ENCODE measurements at places on chromosomes 16 and 17. TPM values are rescaled to one million over a fixed set of nuclear protein-coding genes. Genes with fewer than 3 reads are reported as not detected.

DNA sequence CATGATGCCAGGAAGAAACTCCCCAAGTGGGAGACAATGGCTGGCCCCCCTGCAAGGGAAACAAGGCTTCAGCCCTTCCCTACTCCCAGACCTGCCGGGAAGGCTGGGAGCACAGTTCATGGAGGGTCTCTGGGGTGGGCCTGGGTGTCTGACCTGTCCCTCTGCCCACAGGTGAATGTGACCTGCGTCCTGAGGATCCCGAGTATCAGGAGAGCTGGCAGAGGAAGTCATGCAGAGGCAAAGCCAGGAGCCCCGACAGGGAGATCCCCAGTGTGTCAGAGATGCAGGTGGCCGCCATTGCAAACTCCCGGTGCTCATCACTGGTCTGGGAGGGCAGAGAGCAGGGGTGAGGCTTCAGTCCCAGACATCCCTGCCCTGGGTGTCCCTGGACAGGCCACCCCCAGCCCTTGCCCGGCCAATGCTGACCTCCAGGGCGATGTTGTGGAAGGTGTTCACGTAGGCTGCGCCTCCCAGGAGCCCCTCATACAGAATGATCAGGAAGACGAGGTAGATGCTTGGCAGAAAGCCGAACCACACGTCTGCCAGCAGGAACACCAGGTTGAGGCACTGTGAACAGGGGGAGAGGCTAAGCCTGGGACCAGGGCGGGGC, 5.3 kb upstream of the NPIPB7 start:
- no peaks in the 10 kb centered on the region for H3K27me3 ChIP-seq
- H3K4me1 ChIP-seq, result no peaks in the 10 kb centered on the region
- H3K36me3 ChIP-seq, result peaks cover 11% of the 10 kb centered on the region
- no peak overlapping the region for H3K4me3 ChIP-seq

Gene OSGIN1
- total RNA-seq, result 2.5 TPM

Gene RPL27
- total RNA-seq, result 747 TPM

Gene PRSS36
- not detected for total RNA-seq

Gene CENPX
- 25.1 TPM for total RNA-seq

DNA sequence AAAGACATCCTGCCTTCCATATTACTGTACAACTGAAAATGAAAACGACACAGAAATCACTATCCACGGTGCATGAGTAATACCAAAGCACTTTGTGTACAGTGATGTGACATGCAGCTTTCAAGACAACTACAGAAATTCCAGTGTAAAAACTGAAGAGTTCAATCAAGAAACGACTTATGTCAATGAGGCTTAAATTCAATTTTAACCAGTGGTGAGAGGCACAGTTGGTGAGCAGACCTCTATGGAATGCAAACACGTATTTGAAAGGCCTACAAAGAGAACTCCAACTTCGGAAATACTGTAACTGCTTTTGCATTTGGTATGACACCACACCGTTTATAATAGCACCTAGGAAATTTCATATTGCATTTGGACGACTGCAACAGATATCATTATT, 87.6 kb downstream of the USP31 start:
- no peak for DNase-seq
- peaks cover 6% of the 10 kb centered on the region for H3K36me3 ChIP-seq
- H3K27me3 ChIP-seq, result peaks cover 3% of the 10 kb centered on the region
- H3K27ac ChIP-seq, result no peak overlapping the region
- H3K4me1 ChIP-seq, result peaks cover 8% of the 10 kb centered on the region

Gene QRICH2
- 4.7 TPM for total RNA-seq

Gene ATP2C2
- not detected for total RNA-seq

Gene ALOX12B
- total RNA-seq, result not detected

Gene WFIKKN1
- 0.47 TPM for total RNA-seq

DNA sequence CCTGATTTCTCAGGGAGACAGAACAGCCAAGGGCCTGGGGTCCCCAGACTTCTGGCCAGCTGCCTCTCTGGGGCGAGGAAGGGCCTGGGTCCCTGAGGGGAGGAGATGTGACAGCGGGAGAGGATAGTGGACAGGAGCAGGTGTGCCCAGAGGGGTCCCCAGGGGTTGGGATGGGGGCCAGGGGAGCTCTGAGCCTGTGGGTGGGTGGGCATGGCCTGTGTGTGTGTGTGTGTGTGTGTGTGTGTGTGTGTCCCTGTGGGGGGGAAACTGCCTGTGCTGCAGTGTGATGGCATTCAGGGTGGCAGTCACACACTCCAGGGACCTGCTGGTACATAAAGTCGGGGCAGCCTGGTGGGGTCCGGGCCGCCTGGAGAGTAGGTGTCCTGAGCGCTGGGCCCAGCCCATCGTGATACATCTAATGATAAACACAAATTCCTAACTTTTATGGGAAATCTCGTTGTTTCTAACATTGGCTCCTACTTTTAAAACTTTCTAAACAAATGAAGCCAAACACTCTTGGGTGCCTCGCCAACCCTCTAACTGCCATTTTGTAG, 1.4 kb downstream of the ITGB4 start:
- no peak overlapping the region for H3K27ac ChIP-seq
- peaks cover 7% of the 10 kb centered on the region for H3K27me3 ChIP-seq
- no peak overlapping the region for H3K4me3 ChIP-seq

DNA sequence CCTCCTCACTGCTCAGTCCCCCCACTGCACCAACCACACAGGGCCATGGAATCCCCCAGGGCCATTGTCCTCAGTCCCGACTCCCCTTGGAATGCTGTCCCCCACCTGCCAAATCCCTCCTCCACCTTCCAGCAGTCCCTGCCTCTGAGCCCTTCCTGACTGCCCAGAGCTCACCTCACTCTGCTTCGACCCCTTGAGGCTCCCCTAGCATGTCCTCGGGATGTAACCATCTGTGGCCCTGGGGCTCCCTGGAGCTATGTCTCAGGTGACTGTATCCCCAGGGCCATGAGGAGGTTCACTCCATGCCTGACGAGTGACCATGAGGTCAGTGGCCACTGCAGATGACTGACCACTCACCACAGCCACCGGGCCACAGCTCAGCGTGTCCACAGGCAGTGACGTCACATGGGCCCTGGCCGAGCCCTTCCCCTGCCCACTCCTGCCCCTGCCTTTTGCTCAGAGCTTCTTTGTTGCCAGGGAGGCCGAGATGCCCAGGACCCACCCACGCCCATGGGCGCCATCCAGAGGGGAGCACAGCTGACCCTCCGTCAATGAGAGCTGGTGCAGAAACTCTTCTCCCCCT, 7.7 kb upstream of the PIEZO1 start:
- H3K4me3 ChIP-seq, result no peak overlapping the region
- H3K4me1 ChIP-seq, result peaks cover 14% of the 10 kb centered on the region
- H3K27me3 ChIP-seq, result no peaks in the 10 kb centered on the region
- H3K36me3 ChIP-seq, result no peaks in the 10 kb centered on the region
- no peak overlapping the region for H3K27ac ChIP-seq

Gene TERB1
- total RNA-seq, result not detected

GRCh38 chr17:80195671-80196529, 24.2 kb downstream of the SGSH start:
- peaks cover 2% of the 10 kb centered on the region for H3K27me3 ChIP-seq
- no peak for DNase-seq
- H3K4me3 ChIP-seq, result no peak overlapping the region

DNA sequence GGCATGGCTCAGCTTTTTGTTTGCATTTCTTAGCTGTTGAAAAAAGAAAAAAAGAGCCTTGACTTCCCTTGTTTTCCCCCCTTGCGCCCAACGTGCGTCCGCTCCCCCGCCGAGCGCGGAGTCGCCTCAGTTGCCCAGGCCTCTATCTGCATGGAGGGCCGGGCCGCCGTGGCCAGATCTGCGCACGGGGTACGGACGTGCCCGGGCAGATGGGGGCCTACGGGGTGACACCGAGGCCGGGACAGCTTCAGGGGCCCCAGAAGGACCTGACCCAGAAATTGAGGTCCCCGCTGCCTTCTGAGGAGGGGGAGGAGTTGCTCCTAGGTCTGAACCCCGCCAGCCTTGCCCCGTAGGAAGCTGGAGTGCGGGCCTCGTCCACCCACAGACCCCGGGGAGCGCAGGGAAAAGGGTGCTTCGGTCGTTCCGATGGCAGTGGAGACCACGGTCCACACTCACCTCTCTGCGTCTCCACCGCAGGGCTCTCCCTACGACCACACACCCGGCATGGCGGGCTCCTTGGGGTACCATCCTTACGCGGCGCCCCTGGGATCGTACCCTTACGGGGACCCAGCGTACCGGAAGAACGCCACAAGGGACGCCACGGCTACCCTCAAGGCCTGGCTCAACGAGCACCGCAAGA, 1.5 kb downstream of the IRX5 start:
- H3K27ac ChIP-seq, result peak overlapping the region; percentile 76
- H3K4me3 ChIP-seq, result peak overlapping the region; percentile 72
- peak; percentile 72 for DNase-seq
- peaks cover 43% of the 10 kb centered on the region for H3K27me3 ChIP-seq
- H3K36me3 ChIP-seq, result peaks cover 7% of the 10 kb centered on the region

GRCh38 chr16:1791943-1792812, 1.3 kb downstream of the IGFALS start:
- H3K4me3 ChIP-seq, result no peak overlapping the region
- no peak overlapping the region for H3K27ac ChIP-seq
- no peaks in the 10 kb centered on the region for H3K4me1 ChIP-seq
- H3K27me3 ChIP-seq, result no peaks in the 10 kb centered on the region
- peak; percentile 93 for DNase-seq
- H3K36me3 ChIP-seq, result peaks cover 2% of the 10 kb centered on the region

- peaks cover 10% of the 10 kb centered on the region for H3K4me1 ChIP-seq
- peaks cover 13% of the 10 kb centered on the region for H3K36me3 ChIP-seq
- no peak overlapping the region for H3K4me3 ChIP-seq
Observed at GRCh38 chr17:79078476-79079190, 4.0 kb downstream of the ENGASE start.

Gene KCNH4
- total RNA-seq, result not detected

- peaks cover 5% of the 10 kb centered on the region for H3K27me3 ChIP-seq
- H3K4me3 ChIP-seq, result no peak overlapping the region
- H3K4me1 ChIP-seq, result no peaks in the 10 kb centered on the region
- no peak for DNase-seq
Observed at GRCh38 chr16:76724181-76724580, 447.0 kb downstream of the CNTNAP4 start.

Measured in chondrocyte (in vitro differentiated cells).